ENCODE measurements at places on chromosomes 1 and 21. TPM values are rescaled to one million over a fixed set of nuclear protein-coding genes. Genes with fewer than 3 reads are reported as not detected.

Gene DPYD
- total RNA-seq, result 1.4 TPM

DNA sequence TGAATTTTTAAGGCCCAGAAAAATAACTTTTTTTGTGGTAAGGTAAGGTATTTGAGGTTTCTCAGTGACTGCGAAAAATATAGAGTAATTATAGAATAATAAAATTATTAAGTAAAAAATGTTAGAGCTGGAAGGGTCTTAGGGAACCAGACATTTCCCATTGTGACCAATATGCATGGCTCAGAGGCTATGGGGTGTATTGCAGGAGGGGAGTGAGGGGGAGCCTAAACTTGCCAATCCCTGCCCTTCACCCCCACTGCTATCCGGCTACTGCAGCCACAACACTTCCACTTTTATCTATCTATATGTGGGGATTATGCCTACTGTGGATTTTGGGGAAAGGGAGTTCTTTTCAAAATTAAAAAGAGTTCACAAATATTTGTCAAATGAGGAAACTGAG, 7.6 kb upstream of the GADD45A start:
- no peak for DNase-seq

Gene ID3
- 77.5 TPM for total RNA-seq

Gene C1orf53
- 9.9 TPM for total RNA-seq

Gene RNF19B
- total RNA-seq, result 32.8 TPM

Gene LCE1D
- not detected for total RNA-seq

Gene CELA3A
- not detected for total RNA-seq

Gene NMNAT2
- 1.0 TPM for total RNA-seq

DNA sequence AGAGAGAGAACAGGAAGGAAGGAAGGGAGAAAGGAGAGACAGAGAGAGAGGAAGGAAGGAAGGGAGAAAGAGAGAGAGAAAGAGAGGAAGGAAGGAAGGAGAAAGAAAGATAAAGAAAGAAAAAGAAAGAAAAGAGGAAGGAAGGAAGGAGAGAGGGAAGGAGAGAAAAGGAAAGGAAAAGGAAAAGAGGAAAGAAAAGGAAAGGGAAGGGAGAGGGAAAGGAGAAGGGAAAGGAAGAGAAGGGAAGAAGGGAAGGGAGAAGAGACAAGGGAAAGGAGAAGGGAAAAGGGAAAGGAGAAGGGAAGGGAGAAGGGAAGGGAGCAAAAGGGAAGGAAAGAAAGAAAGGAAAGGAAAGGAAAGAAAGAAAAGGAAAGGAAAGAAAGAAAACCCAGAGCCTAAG, 404.6 kb downstream of the DISC1 start:
- DNase-seq, result no peak

GRCh38 chr1:100582943-100583342, 45.0 kb downstream of the GPR88 start:
- DNase-seq, result no peak

Gene MROH9
- not detected for total RNA-seq

GRCh38 chr1:21514245-21514644, 5.0 kb downstream of the ALPL start:
- no peak for DNase-seq

Gene C1orf185
- not detected for total RNA-seq

DNA sequence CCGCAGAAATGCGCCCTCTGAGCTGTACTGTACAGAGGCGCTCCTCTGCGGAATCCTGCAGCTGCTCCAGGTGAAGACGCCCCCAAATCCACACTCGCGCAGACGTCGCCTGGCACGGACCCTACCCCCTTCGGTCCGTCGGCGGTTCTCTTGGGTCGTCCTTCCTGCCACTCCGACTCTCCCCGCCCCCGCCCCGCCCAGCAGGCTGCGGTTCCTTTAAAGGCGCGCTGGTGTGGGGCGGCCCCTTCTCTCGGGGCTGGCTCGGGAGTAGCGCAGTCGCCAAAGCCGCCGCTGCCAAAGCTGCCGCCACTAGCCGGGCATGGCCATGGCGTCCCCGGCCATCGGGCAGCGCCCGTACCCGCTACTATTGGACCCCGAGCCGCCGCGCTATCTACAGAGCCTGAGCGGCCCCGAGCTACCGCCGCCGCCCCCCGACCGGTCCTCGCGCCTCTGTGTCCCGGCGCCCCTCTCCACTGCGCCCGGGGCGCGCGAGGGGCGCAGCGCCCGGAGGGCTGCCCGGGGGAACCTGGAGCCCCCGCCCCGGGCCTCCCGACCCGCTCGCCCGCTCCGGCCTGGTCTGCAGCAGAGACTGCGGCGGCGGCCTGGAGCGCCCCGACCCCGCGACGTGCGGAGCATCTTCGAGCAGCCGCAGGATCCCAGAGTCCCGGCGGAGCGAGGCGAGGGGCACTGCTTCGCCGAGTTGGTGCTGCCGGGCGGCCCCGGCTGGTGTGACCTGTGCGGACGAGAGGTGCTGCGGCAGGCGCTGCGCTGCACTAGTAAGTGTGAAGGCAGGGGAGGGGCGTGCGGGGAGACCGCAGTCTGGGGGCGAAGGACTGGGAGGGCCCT, at the start of gene RASSF5:
Gene RASSF5 (plus strand): TSS at position 248 of the 846 bp plus-strand sequence. CDS start 72 bp downstream, at position 320.
- no peak for DNase-seq

- DNase-seq, result no peak
These were observed 157.5 kb downstream of the CHRM3 start for GRCh38 chr1:239543873-239544272.

Gene RPE65
- total RNA-seq, result not detected

GRCh38 chr1:155871390-155871789, 12.0 kb downstream of the SYT11 start:
- DNase-seq, result no peak

GRCh38 chr1:231091831-231092301, 51.8 kb upstream of the FAM89A start:
- no peak for DNase-seq

- no peak for DNase-seq
These were observed 98.7 kb upstream of the RGS1 start for GRCh38 chr1:192476802-192477298.

DNA sequence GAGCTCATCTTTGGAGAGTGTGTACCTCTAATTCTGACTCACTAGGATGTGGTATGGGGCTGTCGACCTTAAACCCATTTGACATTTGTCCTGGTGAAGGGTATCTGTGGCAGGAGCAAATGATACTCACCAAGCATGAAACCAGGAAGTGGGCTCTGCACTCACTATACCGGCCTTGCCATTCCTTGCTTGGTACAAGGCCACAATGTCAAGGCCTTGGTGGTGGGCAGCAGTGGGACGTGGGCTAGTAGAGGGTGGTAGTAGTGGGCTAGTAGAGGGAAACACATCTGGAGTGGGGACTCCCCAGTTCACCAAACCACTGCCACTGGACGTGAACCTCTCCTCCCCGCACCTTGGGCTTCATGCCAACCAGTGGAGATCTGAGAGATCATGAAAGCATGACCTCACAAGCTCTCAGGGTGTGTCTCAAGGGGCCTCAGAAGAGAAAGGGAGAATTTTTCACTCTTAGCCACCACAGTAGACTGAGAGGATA, 11.5 kb downstream of the TNFSF4 start:
- DNase-seq, result no peak

Gene LRRC53
- total RNA-seq, result not detected

DNA sequence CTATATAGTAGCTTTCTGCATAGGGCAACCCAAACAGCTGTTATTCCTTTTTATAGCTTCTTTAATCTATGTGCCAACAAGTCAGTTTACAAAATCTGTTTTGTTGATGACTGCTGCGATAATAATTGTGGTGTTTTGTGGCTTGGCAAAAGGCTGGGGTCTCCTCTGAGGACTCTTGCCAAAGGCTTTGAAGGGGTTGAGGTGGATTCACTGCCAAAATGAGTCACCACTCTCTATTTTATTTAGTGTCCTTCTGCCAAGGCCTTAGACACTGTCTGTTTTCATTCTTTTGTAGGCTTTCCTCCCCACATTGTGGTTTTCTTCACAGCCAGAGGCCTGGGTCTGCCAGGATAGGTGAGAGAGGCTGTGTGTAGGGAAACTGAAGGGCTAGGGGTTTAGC, 161.8 kb downstream of the NFIA start:
- DNase-seq, result no peak

- DNase-seq, result no peak
These were observed 38.5 kb downstream of the MAP3K7CL start for GRCh38 chr21:29168891-29169315.

DNA sequence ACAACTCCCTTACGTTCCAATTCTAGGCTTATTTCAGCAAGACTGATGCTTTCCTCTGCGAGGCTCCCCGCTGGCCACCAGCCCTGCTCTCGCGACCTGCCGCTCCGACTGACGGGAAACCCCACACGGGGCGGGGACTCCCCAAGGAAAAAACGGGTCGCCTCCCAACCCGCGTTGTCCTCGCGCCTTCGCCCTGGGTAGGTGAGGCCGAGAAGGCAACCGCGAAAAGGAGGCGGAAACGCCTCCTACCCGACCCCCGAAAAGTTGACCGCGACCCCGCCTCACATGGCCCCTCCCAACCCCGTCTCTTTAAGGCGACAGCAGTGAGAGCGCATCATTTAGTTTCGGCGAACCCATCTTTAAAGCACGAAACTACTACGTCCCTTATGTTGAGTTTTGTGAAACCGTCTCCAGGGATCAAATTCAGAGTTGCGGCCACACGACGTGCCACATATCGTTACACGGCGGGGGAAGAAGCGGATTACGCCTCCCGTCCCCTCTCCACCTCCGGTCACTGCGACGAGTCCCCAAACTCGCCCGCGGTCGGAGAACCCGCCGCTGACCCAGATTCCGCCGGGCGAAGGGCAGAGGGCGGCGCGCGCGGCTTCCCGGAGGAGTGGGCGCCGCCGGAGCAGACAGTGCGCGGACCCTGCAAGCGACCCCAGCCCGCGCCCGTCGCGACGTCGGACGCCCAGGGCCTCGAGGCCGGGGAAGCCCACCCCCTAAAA, 1.2 kb downstream of the ANP32E start:
- DNase-seq, result no peak

- no peak for DNase-seq
These were observed 12.7 kb upstream of the AK2 start for GRCh38 chr1:33049371-33049770.
